Neural progenitor cell (in vitro differentiated cells): ENCODE measurements at places on chromosomes 7 and 10. TPM values are rescaled to one million over a fixed set of nuclear protein-coding genes. Genes with fewer than 3 reads are reported as not detected.

DNA sequence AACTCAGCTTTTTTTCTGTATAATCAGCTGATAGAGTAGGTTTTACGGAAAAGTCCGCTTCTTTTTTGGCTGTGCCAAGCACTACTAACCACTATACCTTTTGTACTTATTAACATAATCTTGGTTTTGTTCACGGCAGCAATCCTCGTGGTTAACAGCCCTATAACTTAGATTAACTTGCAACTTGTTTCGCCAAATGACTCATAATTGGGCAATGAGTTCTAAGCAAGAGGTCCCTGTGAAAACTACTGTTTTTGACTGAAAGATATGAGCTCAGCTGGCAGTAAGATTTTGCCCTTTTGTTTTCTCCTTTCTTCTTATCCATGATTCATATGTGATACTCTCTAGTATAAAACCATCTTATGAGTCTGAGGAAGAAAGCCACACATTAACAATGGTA is 345.0 kb upstream of the PCDH15 start:
- DNase-seq, result no peak

GRCh38 chr10:93513091-93513490 is 16.7 kb downstream of the CEP55 start:
- no peak for DNase-seq

DNA sequence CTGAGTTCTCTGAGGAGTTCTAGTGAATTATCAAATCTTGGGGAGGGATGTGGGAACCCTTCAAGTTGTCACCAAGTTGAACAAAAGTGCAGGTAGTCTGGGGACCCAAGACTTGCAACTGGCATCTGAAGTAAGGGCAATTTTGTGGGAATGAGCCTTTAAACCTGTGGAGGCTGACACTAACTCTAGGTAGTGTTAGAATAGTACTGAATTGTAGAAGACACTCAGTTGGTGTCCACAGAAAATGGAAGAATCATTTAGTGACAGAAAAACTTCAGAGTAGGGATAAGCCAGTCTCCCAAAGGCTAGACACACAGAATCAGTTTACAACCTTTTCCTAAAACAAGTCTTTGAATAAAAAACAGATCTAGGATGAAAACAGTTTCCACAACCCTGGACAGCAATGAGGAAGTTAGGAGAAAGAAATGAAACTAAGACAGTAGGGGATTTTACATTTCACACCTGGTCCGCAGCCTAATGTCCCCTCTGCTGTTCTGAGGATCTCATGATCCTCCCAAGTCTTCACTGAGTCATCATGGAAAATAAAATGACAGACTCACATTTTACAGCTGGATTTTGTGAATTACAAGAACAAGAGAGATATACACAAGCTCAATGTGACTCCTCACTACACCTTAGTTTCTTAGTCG is 23.0 kb upstream of the ING3 start:
- no peak for DNase-seq

DNA sequence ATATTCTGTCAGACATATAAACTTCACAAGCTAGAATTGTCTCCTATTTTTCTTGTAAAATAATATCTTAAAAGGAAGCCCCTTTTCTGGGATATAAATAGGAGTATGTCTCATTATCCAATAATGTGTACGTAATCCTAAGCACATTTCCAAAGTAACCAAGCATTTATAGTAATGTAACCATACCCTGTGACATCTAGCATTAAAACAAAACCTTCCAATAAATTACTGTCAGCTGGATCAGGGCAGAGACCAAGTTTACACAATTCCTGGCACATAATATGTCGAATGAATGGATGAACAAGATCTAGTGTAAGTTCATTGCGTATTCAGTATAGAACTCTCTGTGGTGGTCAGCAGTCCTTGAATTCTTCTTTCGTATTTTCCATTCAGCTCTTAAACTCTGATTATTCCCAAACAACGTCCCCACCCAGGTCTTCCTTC is 14.3 kb downstream of the CPED1 start:
- no peak for DNase-seq

DNA sequence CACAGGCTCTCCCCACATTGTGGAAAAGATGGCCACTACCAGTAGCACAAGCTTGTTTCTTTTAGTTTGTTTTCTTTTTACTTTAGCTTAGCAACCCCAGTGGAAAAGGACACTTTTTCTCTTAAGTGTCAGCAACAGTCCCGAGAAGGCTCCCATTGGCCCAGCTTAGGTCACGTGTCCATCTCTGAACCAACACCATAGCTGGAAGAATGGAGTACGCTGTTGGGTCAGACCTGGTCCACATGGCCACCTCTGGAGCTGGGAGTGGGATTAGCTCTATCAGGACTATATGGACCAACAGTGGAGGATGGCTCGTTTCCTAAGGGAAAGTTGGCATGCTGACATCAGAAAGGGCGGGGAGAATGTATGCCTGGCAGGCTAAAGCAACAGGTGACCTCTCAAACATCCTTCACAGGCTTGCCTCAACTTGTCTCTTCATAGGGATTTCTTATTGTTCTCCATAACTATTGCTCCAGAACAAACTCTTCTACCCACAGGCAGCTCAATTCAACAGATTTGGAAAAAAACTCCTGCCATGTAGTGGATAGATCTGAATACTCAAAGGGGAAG is 27.6 kb upstream of the NEUROG3 start:
- no peak for DNase-seq

GRCh38 chr10:75076348-75076747 is 35.1 kb upstream of the SAMD8 start:
- peak; percentile 38 for DNase-seq

DNA sequence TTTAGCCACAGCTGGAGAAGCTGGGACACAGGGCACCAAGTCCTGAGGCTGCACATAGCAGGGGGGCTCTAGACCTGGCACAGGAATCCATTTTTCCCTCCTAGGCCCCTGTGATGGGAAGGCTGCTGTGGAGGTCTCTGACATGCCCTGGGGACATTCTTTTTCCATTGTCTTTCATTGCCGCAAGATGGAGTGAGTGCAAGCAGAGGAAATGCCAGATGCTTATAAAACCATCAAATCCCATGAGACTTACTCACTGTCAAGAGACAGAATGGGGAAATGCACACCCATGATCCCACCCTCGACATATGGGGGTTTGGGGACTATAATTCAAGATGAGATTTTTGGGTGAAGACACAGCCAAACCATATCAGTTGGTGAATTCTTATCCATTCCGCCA is 94.7 kb upstream of the FERD3L start:
- DNase-seq, result no peak

- no peak for DNase-seq
Measured at GRCh38 chr7:84060000-84060399, 134.6 kb downstream of the SEMA3A start.

Gene RHEB
- total RNA-seq, result 94.2 and 225 TPM in 2 replicates

Gene FOXI2
- not detected in 2 replicates for total RNA-seq

Gene ACTA2
- 19.0 and 22.3 TPM in 2 replicates for total RNA-seq

Gene SEMA4G
- 2.3 and 5.4 TPM in 2 replicates for total RNA-seq

Gene TIAL1
- total RNA-seq, result 130 and 166 TPM in 2 replicates

Gene CALCR
- total RNA-seq, result 0.22 TPM in 1 of 2 replicates, not detected in the other

Gene ANXA7
- total RNA-seq, result 49.1 and 53.6 TPM in 2 replicates
